ENCODE measurements at places on chromosomes 16 and 17.

DNA sequence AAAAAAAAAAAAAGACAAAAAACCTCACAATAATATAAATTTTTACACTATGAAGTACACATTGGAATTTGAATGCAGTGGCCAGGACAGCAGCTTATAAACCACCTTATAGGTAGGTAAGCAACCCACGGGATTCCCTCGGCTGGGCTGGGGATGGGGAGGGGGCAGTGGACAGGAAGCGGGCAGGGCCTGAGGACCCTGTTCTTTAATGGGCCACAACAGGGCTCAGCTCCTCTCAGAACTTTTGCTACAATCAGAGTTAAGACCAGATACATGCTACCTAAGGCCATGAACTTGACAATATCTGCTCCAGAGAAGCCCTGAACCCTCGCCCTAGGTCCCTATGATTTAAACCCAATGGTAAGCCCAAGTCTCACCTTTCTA is 25.1 kb downstream of the STAT5A start:
- DNase-seq, result no peak

- peak; percentile 40 for DNase-seq
These were observed 85.1 kb upstream of the TBX2 start for GRCh38 chr17:61314368-61315078.

DNA sequence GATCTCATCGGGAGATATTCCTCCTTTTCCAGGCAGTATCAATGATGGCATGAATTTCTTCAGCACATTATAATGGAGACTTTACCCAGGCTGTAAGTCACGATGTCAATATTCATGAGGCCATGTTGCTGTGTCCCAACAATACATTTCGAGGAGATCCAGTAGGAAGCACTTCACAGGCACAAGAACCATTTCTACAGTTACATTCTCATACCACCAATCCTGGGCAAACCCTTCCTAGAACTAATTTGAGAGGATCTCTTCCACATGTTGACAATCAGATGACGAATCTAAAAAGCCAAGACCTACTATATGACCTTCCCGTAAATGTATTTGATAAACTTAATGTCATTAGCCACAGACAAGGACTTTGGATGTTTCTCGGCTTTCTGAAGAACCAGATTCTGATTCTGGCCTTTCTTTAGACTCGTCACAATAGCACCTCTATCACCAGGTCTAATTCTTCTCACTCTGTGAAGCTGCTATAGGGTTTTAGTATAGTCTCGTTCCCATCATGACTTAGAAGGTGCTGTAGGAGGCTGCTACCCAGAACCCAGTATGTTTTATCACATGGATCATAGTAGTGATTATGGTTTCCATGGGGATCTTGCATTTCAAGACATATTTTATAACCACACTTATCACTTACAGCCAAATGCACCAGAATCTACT is 40.2 kb downstream of the C16orf87 start:
- no peak for DNase-seq

GRCh38 chr16:69566981-69567680 is 1.4 kb downstream of the NFAT5 start:
- DNase-seq, result no peak

- no peak for DNase-seq
These were observed 107.1 kb downstream of the USP22 start for GRCh38 chr17:20935740-20936139.

GRCh38 chr17:63960430-63960829 is 12.3 kb downstream of the SCN4A start:
- DNase-seq, result no peak

DNA sequence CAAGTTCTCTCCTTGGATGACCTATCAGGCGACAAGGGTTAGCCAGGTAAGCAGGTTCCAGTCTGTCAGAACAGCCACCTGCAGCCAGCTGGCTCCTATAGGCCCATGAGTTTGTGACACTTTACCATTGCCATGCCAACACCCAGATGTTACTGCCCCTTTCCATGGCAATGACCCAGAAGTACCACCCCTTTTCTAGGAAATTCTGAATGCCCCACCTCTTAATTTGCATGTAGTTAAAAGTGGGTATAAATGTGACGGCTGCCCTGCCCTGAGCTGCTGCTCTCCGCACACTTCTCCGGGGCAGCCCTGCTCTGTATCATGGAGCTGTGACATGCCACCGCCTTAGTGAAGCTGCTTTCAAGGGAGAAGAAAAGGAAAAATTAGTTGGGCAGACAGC is 10.0 kb upstream of the SECTM1 start:
- no peak for DNase-seq

DNA sequence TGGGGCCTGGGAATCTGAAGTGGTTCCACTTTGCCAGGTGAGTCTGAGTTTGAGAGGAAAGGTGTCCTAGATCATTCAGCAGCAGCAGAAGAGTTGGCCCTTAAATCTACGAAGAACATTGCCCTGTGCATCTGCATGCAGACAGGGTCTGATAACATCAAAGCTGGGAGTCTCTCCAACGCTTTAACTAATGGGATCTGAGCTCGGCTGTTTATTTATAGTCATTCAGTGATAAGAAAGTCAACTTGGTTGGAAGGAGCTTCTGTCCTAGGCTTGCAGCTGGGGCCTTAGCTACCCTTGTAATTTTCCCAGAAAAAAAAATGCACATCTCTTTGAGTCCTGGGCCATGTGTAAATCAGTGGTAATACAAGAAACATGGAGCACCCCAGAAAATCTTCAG is 418.0 kb upstream of the HSBP1 start:
- DNase-seq, result no peak

- peak; percentile 27 for DNase-seq
These were observed 26.9 kb downstream of the RGS9 start for GRCh38 chr17:65163990-65164495.

- DNase-seq, result no peak
These were observed 9.8 kb upstream of the JUP start for GRCh38 chr17:41796121-41796895.

- DNase-seq, result no peak
These were observed 22.2 kb downstream of the SLC43A2 start for GRCh38 chr17:1606352-1606985.

DNA sequence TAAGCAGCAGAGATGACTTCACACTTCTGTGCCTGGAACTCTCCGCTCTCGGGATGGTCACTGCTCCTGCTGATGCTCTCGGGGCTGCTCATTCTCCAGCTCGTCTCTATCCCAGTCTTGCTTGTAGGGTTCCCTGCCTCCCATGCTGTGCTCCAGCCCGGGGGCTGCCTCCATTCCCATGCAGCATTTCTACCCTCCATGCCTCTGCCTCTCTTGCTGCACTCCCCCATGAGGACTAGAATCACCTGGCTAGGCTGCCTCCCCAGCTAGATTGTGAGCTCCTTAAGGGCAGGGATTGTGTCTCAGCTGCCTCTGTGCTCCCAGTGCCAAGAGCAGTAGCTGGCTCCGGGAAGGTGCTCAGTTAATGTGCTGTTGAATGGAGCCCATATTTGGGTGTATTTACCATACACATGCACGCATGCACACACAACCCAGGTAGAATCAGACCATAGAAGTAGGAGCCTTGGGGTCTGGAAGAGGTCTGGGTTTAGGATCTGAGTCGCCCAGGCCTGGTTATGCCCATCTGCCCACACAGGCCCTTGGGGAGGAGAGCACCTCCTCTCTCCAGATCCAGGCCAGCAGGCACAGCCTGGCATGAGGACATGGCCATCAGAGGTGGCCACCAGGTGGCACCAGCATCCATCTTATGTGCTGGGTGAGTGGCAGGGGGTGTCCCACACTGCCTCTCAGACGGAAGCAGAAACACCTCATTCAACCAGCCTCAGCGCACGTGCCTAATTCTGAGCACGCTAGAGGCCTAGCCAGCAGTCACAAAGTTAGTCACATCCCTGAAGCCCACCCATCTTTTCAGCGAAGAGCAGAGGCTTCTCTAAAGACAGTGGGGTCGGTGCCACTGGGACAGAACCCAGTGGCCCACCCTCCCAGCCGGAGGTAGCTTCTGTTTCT is 9.3 kb downstream of the GIT1 start:
- peak; percentile 85 for DNase-seq

DNA sequence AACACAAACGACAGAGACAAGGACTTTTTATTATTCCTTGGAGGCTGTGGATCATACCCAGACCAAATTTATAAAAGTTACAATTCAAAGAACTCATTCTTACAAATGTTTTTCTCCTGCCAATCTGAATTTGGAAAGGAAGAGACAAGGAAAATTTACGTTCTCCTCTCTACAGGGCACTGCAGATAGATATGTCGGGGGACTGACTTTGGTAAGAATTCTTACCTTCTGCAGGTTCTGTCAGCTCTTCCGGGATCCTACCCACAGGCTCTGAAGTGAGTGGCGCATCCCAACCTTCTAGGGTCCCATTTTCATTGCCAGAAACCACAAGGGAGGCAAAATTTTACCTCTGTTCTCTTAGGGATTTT is 2.2 kb upstream of the SLFN12L start:
- DNase-seq, result no peak

DNA sequence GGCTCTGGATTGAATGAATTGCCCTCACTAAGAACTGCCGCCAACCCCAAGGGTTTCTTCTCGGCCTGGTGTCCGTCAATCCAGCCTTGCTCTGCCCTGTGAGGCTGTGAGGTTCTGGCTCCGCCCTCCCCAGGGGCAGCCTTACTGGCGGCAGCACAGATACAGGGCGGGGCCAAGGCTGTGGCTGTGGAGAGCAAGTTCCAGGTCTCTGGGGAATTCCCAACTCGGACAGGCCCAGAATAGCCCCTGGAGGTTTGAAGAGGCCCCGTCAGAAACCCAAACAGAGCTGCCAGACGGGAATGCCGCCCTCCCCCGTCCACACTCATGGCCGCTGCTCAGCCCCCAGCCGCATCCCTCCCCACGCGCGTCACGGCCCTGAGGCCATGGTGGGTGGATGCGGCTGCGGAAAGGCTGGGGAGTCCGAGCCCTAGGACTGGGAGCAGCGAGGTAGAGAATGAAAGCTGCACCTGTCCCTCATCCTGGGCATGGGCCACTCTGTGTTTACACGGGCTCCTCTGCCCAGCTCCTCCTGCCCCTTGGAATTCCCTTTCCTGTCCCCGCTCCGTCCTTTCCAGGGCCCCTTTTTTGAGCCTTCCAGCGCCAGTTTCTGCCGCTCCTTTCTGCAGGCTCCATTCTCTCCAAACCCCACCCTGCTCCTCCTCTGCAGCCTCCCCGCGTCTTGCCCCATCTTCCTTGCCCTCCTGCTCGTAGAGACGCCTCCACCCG is 660 bp upstream of the PRRT2 start:
- peak; percentile 97 for DNase-seq

DNA sequence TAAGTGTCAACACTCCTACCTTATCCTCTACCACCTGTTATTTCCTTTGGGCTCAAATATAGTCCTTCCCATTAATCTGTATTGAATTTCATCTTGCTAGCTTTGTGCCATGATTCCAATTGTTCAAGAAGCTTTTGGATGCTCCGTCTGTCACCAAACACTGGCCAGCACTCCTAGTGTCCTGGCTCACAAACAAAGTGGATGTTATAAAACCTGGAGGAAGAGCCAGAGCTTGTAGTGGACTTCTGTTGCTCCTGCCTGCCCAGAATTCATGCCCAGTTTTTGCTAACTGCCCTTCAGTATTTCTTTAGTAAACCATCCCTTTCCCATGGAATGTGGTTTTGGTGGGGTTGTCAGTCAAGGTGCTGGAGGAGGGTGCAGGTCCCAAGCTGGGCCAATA is 77.2 kb upstream of the HS3ST2 start:
- DNase-seq, result no peak

DNA sequence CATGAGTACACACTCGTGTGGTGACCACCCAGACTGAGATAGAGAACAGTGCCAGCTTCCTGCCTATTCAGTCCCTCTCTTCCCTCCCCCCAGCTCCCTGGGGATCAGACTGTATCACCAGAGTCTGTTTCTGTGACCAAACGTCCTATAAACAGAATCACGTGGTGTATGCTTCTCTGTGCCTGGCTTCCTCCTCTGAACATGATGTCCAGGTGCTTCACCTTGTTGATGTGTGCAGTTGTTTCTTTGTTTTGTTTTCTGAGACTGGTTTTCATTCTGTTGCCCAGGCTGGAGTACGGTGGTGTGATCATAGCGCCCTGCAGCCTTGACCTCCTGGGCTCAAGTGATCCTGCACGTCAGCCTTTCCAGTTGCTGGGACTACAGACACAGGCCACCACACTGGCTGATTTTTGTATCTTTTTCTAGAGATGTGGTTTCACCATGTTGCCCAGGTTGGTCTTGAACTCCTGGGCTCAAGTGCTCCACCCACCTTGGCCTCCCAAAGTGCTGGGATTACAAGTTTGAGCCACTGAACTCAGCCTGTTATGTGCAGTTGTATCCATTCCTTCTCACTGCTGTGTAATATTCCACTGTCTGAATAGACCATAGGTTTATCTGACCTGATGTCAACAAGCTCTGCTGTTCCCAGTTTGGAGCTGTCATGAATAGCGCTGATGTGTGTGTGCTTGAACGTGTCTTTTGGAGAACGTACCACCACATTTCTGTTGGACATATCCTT is 28.9 kb upstream of the PRM1 start:
- no peak for DNase-seq

GRCh38 chr17:19005137-19005773 is 691 bp upstream of the FAM83G start:
- no peak for DNase-seq

DNA sequence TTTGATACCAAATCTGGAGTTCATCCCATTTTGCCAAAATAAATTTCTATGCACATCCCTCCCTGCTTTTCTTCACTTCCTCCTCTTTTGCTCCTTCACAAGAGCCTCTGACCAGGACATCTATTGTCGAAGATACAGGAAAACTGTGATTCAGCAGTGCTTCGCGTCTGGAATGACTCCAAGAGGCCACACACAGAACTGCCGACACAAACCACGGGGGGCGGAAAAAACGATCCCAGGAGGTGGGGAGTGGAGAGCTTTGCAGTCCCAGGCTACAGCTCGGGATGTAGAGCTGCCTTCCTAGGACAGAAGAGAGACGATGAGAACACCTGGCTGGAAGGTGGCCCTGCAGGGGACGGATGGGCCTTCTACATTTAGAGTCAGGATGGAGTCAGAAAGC is 102.8 kb downstream of the XYLT1 start:
- DNase-seq, result no peak

GRCh38 chr16:75599452-75600277 is 23.4 kb downstream of the ADAT1 start:
- DNase-seq, result no peak

DNA sequence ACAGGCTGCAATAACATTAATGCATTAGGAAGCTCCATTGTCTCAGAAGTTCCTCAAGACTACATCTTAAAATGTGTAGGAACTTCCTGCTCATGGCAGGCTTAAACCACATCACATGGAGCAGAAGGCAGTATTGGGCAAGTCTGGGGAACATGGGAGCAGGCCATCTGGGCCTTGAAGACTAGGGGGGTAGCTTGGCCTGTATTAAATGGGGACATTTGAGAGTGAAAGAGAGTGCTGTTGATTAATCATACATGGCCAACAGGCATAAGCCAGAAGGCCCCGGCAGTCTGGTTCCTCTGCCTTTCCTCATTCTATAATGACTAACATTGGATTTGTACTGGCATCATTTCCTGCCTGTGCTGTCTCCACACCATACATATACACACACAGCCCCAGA is 25.2 kb upstream of the SLC5A11 start:
- DNase-seq, result no peak

GRCh38 chr17:49635121-49635520 is 42.8 kb downstream of the SPOP start:
- DNase-seq, result no peak

- DNase-seq, result no peak
These were observed 104.0 kb downstream of the TMEM132E start for GRCh38 chr17:34683390-34683789.
